Hepatic stellate cell (primary cell): ENCODE measurements at places on chromosomes 6 and 20.
A peak's percentile ranks its signal among the peaks of the same experiment; 100 is the strongest.

- DNase-seq, result no peak
Observed at GRCh38 chr6:36671687-36672375, 6.7 kb upstream of the CDKN1A start.

GRCh38 chr6:7418238-7418905 is 28.8 kb downstream of the RIOK1 start:
- DNase-seq, result no peak

DNA sequence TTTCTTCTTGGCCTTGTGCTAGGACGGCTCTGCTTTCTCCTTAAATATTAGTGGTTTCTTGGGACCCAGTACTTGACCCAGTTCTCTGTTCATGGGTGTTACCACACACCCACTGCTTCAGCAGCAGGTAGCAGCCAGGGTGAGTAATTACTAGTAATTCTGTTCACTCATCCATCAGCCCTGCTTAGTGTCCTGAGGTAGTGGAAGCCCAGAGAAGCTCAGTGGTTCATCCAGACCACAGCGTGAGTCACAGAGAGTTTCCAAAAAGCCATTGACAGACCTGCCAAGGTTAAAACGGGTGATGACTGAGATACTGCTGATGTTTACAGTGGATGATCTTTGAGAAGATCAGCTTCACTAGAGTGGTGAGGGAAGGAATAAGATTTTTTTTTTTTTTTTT is 51.7 kb upstream of the HINT3 start:
- DNase-seq, result no peak

GRCh38 chr6:113556775-113557174 is 300.4 kb upstream of the MARCKS start:
- no peak for DNase-seq

- DNase-seq, result no peak
Observed at GRCh38 chr20:57869291-57869950, 159.6 kb upstream of the PMEPA1 start.

GRCh38 chr6:68633972-68634725 is 933 bp upstream of the ADGRB3 start:
- DNase-seq, result no peak

GRCh38 chr6:56851074-56851473 is 103.8 kb upstream of the BEND6 start:
- no peak for DNase-seq

DNA sequence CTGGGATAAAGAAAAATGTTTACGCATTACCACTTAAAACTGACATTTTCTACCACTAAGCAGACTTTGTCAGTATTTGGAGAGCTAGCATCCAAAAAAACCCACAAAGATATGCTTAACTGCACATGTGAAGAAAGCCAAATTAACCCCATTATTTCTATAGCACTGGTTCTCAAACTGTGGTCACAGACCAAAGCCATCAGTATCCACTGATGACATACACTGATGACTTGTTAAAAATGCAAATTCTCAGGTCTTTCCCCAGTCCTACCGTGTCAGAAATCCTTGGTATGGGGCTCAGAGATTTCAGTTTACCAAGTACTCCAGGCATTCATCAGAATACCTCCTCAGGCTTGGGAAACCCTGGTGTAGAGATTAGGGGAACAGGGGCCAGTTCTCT is 230.2 kb downstream of the PTPRK start:
- no peak for DNase-seq

DNA sequence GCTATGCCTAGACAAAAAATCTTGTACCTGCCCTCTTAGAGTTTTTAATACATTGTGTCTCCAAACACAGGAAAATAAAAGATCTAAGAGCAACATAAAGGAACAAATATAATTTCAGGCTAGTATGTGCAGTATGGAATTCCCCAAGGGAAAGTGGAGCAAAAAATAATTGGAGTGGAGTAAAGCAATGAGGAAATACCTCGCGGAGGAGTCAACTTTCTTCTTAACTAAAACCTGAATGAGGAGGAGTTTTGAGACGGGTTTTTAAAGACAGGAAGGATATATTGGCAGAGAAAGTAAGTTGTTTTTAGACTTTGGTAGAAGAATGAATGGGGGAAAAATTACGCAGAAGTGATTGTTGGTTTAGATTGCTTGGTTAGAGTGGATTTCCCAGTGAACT is 14.0 kb downstream of the HIVEP1 start:
- no peak for DNase-seq

GRCh38 chr6:41673704-41674000 is 35.4 kb downstream of the MDFI start:
- no peak for DNase-seq

GRCh38 chr6:3721810-3722621 is 29.5 kb downstream of the PXDC1 start:
- DNase-seq, result no peak

- DNase-seq, result no peak
Observed at GRCh38 chr6:120260636-120261035, 911.1 kb upstream of the MAN1A1 start.

GRCh38 chr6:4613795-4614194 is 162.4 kb upstream of the CDYL start:
- no peak for DNase-seq

DNA sequence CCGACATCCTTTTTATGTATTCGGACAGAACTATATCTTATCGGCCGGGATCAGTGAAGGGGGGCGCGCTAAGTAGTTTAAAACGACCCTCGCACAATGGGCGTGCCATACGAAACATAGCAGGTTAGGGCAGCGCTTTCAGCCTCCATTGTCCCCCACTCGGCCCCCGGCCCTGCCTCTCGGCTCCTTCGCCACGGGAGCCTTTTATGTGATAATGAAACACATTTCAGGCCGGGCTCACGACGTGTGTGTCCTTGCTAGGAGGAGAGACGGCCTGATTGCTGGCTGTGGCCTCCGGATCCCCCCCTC is 5.3 kb downstream of the FOXA2 start:
- DNase-seq, result no peak

- DNase-seq, result no peak
Observed at GRCh38 chr6:169780571-169781091, 29.2 kb downstream of the ERMARD start.

- no peak for DNase-seq
Observed at GRCh38 chr6:6927521-6928361, 180.0 kb upstream of the RREB1 start.

- peak; percentile 54 for DNase-seq
Observed at GRCh38 chr20:20549704-20550103, 162.7 kb downstream of the RALGAPA2 start.

- peak; percentile 62 for DNase-seq
Observed at GRCh38 chr20:4227085-4227821, 211.9 kb upstream of the RNF24 start.

- DNase-seq, result no peak
Observed at GRCh38 chr20:51020657-51021056, 2.2 kb downstream of the KCNG1 start.

DNA sequence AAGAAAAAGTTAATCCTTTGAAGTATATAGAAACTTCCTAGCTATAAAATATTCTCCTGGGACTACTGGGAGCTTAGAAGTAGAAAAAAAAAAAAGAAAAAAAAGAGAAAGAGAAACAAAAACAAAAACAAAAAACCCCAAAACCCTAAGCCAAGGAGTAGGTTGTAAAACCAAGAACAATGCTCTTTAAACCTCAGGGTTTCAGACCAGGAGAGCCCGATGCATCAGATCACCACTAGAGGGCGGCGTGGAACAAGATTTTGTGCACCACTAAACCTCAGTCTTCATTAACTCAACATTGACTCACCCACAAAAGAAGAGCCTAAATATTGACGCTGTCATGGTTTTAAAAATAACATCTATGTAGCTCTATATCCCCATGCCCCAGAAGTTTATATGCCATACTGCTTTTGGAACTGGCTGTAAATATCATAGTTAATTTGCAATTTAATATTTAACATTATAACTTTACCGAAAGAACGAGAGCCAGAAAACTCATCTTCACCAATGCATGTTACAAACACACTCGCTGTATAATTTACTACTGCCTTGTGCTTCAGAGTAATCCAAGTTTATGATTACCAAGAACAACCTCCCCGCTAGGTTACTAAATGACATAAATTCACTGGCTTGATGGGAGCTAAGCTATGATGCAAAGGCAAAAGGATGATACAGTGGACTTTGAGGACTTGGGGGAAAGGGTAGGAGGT is 19.2 kb downstream of the MCUR1 start:
- DNase-seq, result peak; percentile 62

DNA sequence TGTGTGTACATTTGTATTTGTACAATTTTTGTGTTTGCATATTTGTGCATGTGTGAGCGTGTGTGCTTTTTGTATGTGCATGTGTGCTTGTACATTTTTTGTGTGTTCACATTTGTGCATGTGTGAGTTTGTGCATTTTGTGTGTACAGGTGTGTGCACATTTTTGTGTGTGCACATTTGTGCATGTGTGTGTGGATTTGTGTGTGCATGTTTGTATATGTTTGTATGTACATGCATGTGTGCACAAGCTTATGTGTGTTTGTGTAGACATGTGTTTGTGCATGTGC is 28.9 kb downstream of the PRR18 start:
- DNase-seq, result no peak

- peak; percentile 34 for DNase-seq
Observed at GRCh38 chr6:35354361-35355135, 12.2 kb downstream of the PPARD start.

GRCh38 chr6:57141451-57142177 is 30.5 kb upstream of the BAG2 start:
- no peak for DNase-seq

GRCh38 chr6:33875696-33876095 is 71.9 kb upstream of the MLN start:
- DNase-seq, result no peak

DNA sequence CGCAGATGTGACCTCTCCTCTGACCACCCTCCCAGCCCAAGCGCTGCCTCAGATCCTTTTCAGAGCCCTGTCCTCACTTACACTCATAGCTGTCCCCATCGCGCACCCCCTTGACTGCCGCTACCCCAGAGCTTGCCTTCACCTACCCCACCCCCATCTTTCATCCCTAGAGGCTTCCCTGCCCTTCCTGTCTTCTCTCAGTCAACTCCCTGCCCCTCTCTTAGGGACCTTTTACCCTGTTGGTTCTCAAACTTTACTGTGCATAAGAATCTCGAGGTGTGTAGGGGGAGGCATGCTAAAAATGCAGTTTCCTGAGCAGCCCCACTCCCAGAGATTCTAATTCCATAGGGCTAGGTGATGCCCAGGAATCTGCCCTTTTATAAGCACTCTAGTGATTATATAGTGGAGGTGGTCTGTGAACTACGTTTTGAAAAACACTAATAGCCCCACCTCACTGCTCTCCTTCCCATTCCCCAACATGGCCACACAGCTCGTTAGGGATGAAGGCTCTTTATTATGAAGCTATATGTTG is 725 bp downstream of the TM9SF4 start:
- no peak for DNase-seq

DNA sequence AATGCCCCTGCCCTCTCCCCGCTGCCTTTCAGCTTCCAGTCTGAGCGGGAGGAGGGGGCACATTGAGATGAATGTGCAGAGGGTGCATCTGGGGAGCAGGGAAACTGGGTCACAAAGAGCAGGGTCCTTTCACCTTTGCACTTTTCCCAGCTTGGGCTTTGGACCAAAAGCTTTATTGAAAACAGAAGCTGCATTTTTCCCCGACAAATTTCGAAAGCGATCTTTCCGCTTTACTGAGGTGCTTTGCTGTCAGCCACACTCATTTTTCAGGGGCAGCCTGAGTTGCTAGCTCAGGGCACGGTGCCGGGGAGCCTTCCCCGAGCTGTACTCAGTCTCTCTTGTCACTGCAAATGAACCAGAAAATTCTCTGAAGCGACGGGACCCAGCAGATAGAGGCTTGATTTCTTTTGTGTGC is 283.7 kb upstream of the SOX4 start:
- no peak for DNase-seq

DNA sequence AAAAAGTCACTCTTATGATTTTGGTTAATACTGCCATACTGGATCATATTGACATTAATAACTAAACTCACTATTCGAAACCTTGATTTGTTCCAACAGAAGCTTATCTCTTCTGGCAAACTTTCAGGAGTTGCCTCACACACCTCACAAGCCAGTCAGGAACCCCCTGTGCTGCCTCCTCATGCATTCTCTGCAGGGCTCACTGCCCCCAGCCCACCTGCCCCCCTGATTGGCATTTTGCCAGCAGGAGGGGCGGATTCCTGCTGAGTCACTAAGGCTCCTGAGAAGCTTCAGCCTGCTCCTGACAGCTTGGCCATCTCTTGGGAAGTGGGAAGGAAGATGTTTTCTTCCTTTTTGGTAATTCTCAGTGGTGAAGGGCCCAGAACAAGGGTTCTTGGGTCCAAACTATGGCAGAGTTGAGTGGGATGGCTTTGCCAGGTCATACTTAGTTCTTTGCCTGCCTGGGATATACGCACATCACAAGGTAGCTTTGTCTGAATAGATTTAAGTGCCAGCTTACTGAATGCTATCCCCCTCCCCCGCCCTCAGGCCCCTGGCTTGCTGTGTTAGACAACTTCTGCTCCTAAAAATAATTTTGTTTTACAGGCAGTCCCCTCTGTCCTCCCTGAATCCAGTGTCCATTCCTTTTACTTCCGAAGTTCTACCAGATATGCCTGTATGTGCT is 31.4 kb downstream of the SLC35F1 start:
- no peak for DNase-seq

DNA sequence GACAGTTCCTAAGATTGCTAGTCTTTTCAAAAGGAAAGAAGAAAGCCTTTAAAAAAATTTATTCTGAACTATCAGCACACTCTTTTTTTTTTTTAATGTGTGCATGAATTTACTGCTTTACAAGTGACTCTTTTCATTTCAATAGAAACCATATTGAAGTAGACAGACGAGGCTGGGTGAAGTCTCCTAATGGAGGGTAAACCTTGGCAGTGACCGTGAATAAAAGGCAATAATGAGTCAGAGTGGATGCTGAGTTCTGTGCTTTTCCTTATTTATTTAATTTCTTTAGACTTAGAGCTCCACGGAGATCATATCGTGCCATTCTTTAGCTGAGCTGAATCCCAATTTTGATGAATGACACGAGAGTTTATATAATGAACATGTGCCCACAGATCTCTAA is 196.9 kb downstream of the PRL start:
- no peak for DNase-seq

DNA sequence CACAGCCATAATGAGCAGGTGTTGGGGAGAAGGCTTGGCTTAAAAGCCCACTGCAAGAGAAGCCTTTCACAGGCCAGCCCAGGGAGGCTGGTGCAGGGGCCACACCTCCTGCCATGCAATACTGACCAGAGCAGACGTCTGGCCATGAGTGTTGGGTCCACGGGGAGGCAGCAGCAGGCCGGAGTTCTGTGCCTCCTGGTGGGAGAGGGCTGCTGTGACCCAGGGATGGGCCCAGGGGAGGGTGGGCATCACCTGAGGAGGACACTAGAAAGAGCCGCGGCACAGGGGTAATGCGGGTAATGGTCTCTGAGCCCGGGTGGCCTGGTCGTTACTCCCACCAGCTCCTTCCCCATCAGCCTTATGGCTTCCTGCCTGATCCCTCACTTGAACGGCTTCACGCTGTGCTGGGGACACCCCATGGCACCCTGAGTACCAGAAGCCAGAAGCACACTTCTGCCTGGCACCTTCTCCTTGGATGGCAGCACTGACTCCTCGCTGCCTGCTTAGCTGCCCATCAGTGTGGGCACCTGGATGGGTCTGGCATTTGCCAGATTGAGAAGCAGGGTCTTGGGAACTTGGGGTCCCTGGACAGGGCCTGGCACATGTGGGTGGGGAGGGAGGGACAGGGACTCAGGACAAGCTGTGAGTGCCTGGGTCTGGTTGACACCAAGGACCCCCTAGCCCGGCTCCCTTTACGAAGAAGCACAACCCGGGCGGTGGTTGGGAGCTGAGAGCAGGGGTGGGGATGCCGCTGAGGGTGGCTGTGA is 108.8 kb downstream of the ASXL1 start:
- DNase-seq, result no peak

GRCh38 chr20:58146081-58146745 is 82.2 kb downstream of the ANKRD60 start:
- no peak for DNase-seq
